ENCODE measurements at places on chromosomes 3 and 15.

DNA sequence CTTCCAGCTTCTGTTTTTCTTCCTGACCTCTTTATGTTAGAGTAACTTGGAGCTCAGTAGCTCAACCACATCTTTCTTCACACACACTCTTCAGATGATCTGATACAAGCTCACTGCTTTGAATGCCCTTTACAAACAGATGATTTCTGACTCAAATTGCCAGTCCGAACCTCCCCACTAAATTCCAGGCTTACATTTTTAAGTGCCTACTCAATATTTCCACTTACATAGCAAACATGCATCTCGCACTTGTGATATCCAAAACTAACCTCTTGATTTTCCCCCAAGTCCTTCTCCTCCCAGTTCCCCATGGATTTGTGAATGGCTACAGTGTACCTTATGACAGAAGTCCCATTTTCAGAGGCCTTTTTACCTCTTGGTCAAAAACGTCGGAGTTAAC is 139.1 kb downstream of the GBE1 start:
- DNase-seq: no peak

- DNase-seq: no peak
These were observed 44.7 kb upstream of the LIPC start for GRCh38 chr15:58387130-58387529.

DNA sequence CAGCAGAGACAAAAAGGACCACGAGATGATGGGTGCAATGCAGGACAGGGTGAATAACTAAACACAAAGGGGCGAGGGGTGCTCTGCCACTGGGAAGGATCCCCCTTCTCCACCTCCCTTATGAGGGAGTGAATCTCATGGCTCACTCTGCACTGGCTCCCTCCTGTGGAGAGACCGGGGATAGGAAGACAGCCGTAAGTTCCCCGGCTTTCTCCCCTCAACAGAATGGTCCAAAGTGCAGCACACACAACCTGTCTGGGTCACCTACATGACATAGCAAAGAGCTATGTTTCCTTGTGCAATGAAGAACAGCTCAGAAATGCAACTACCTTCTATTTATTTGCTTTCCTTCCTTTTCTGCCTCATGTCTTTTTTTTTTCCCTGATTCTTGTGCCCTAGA is 7.8 kb upstream of the ACSBG1 start:
- no peak for DNase-seq

DNA sequence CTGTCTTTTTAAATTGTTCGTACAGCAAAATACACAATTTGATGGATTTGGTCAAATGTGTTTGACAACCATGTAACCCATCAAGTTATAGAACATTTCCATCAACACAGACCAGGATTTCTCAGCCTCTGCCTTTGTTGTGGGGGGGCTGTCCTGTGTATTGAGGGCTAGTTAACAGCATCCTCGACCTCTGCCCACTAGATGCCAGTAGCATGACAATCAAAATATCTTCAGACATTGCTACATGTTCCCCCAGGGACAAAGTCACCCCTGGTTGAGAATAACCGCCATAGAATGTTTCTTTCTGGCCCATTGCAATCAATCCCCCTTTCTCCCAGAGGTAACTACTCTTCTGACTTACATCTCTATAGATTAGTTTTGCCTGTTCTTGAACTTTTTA is 310.1 kb upstream of the RGMA start:
- DNase-seq: no peak

All from PC-9 (cell line).